Hematopoietic multipotent progenitor cell (in vitro differentiated cells): ENCODE measurements at places on chromosomes 1 and 21.
A peak's percentile ranks its signal among the peaks of the same experiment; 100 is the strongest.

DNA sequence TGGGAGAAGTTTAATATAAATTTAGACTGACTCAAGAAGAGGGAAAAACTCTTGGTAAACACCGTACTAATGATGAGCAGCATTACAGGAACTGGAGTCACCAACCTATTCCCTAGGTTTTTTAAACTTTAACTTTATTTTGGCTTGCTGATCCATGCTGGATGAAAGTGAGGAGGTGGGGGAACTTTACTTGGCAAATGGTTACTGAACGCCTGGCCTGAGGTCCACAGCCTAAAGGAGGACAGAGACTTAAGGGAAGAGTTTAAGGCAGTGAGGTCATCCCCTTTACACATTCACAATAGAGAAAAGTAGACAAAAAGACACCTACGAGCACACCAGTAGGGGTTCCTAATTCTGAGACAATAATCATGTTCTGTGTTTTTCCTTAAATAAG lies 25.6 kb upstream of the A3GALT2 start:
- no peak for DNase-seq

DNA sequence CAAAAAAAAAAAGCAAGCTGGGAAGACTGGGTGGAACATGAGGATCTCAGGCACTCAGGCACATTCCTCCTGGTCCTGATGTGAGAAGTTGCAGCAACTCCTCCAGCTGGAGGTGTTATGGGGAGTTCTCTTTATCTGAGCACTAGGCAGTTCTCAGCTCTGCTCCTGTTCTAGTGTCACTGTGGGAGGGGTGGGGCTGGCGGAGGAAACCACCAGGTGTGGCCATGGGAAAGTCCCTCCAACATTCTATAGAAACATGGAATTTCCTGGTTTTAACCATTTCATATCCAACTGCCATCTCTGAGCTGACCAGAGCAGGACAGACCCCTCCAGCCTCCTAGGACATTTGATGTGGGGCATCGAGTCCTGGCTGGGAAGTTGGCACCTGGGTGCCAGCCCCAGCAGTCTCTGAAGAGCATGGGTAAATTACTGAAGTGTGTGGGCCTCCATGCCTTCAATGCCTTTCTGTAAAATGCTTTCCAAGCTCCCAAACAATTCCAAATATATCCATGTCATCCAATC lies 804 bp upstream of the IKBKE start:
- no peak for DNase-seq

DNA sequence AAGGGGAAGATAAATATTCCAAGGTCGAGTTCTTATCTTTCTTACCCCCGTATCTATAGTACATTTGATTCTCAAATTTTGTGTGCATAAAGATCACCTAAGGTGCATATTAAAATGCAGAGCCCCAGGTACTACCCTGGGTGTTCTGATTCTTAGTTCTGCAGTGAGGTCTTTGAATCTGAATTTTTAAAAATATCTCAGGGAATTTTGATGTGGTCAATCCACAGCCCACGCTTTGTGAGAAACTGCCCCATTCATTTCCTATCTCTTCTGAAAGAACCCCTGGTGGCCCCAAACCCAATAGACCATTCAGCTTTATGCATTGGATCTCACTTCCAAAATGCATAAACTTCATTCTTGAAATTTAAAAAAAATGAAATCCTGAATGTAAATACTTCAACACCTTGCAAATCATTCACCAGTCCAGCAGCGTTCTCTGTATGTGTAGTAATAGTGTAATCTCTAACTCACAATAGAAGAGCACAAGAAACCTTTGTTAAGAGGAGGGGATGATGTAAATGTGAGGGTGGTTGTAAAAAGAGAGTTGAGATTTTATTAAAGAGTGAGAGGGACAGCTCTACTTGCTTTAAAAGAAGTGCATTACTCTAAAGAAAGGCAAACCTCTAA lies 108.8 kb upstream of the ZP4 start:
- no peak for DNase-seq

- peak; percentile 66 for DNase-seq
Measured at GRCh38 chr1:119286587-119287181, 81.9 kb upstream of the HAO2 start.

DNA sequence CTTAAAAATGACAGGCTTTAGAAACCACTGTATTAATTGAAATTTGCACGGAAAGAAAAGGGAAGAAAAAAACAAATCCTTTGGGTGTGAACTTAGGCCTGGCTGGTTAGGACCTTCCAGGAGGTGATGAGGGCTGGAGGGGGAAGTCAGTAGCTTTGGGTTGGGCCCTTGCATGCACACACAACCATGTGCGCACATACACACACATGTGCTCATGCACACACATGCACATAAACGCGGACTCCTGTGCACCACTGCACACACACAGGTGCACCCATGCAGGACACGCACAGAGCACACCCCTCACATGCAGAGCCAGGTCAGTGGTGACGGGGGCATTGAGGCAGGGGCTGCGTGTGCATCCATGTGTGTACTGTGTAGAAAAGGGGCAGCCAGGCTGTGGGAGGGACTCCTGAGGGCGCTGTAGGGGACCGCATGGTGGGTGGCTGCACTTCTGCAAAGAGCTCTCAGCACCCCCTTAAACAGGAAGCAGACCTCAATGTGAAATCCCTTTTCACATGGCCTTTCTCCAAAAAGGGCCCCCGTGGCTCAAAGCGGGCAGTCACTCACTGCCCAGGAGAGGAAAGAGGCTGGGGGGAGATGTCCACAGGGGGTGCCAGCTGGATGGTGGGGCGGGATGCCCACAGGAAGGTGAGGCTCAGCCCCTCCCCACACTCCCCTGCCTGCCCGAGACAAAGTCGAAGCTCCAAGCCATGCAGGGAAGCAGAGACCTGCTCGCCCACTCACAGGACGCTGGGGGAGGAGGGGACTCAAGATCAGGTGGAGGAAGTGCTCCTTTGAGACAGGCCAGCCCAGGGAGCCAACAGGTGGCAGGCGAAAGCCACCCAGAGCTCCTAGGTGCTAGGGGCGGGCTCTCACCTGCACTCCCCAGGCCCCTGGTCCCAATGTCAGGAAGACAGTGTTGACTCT lies 95.2 kb downstream of the ITPKB start:
- peak; percentile 88 for DNase-seq

DNA sequence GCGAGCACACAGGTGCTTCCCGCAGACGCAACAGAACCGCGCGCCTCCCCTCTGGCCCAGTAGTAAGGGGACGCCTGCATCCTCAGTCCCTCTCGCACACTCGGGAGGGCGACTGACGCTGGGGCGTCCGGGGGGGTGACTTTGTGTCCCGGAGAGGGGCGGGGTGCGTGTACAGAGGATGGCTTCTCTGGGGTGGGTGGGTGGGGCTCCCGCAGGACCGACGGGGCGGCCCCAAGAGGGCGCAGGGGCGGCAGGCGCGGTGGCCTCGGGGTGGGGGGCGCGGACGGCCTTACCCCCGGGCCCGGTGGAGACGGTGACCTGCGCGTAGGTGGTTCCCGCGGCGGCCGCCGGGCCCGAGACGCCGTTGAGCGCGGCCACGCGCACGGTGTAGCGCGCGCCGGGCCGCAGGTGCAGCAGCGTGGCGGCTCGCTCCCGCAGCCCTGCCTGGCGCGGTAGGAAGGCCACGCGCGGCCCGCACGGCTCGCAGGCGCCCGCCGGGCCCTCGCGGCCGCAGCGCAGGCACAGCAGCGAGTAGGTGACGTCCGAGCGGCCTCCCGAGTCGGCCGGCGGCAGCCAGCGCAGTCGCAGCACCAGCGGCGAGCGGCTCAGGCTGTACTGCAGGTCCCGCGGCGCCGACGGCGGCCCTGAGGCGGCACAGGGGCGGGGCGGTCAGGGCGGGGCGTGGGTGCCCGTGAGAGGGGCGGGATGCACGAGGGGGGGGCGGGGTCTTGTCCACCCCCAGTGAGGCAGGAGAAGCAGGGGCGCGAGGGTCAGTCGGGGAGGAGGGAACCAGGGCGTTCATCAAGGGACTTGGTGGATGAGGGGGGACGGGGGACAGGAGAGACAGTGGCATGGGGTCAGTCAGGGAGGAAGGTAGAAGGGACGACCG lies 12.1 kb downstream of the EPHA10 start:
- DNase-seq: no peak

DNA sequence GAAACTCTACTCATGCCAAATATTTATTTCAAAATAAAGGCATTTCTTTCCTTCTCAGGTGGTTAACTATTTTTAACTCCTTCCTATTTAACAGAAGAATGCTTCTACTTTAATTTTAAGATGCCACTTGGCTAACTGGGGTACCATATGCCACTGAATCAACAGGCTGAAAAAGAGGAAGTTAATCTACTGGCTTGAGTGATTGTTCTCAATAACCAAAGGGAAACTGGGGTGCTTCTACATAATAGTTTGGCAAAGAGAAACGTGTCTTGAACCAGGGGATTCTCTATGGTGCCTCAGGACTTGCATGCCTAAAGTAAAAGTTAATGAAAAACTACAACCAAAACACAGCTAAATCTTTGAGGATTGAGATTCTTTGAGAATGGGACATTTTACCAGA lies 142.6 kb downstream of the DENND1B start:
- peak; percentile 3 for DNase-seq
